ENCODE measurements at places on chromosomes 13 and 19.
A peak's percentile ranks its signal among the peaks of the same experiment; 100 is the strongest.

DNA sequence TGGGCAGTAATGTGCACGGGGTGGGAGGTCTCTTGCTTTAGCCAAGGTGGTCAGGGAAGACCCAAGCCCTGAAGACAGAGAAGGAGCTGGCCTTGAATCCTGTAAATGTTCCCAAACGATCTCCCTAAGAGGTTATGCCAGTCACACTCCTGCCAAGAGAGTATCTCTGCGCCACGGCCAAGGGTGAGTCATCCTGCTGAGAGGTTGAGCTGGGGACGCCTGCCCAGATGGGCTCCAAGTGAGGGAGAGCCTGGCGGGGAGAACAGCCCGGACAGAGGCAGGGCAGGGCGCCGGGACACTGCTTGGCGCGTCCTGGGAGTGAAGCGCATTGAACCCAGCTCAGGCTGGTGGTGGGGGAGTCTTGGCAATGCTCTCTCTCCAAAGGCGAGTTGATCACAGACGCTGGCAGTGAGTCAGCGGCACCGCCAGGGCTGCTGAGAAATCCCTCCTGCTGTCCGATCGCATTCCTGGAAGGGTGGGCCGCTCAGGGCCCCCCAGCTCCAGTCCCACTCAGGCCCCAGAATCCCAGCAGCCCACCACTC, 16.4 kb downstream of the SULT2B1 start:
- DNase-seq: peak; percentile 30

- peak; percentile 89 for DNase-seq
Measured at GRCh38 chr19:44807162-44807561, 1.7 kb upstream of the BCAM start.

DNA sequence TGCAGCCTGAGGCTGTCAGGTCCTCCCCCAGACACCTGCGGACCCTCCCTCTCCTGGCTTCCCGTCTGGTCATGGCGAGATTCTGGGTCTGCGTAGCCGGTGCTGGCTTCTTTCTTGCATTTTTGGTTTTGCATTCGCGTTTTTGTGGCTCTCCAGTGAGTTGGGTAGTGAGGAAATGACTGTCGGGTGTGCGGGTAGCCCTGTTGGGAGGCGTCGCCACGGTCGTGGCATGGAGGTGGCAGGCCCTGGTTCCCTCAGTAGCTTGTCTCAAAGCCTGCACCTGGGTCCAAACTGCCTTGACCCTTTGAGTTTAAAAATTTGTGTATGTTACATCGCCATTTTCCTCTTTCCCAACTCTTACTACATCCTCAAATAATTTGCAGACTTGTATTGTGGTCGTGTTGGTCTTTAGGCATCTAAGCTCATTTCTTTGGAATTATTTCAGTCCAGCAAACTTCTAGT, 344 bp downstream of the NHLRC3 start:
- DNase-seq: no peak

- no peak for DNase-seq
Measured at GRCh38 chr13:73273745-73274144, 214.9 kb downstream of the KLF5 start.

- no peak for DNase-seq
Measured at GRCh38 chr19:38674388-38675171, 27.1 kb downstream of the ACTN4 start.

- no peak for DNase-seq
Measured at GRCh38 chr19:3672575-3672948, 27.7 kb downstream of the PIP5K1C start.

GRCh38 chr19:14443632-14444216, 10.6 kb downstream of the PKN1 start:
- DNase-seq: no peak

- DNase-seq: no peak
Measured at GRCh38 chr19:2087621-2088100, 8.5 kb downstream of the MOB3A start.

- peak; percentile 93 for DNase-seq
Measured at GRCh38 chr19:39411832-39412099, 703 bp upstream of the PLEKHG2 start.

GRCh38 chr13:99501848-99502301, 603 bp downstream of the TM9SF2 start:
- no peak for DNase-seq

DNA sequence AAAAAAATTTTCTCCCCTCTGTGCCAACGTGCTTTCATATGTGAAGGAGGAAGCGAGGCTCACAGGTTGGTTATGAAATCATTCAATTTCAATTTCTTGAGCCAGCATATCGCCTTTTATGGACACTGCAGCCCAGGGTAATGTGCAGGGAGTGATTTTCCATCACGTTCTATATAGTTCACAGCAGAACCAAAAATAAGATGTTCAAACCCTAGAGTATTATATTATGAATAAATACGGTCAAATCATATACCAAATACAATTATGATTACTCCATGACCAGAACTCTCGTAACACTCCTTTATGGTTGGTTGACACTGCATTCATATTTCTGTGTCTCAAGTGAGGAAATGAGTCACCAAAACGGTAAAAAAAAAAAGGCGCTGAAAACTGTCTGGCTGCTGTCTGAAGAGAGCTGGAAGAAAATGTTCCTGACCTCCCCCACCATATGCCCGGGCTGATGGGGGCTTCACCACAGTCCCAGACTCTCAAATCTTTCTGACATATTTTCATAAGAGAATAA, 75.8 kb upstream of the UBAC2 start:
- no peak for DNase-seq

GRCh38 chr19:5152767-5153532, 184.0 kb downstream of the KDM4B start:
- DNase-seq: no peak

GRCh38 chr13:108752276-108752675, 122.9 kb downstream of the MYO16 start:
- DNase-seq: no peak

DNA sequence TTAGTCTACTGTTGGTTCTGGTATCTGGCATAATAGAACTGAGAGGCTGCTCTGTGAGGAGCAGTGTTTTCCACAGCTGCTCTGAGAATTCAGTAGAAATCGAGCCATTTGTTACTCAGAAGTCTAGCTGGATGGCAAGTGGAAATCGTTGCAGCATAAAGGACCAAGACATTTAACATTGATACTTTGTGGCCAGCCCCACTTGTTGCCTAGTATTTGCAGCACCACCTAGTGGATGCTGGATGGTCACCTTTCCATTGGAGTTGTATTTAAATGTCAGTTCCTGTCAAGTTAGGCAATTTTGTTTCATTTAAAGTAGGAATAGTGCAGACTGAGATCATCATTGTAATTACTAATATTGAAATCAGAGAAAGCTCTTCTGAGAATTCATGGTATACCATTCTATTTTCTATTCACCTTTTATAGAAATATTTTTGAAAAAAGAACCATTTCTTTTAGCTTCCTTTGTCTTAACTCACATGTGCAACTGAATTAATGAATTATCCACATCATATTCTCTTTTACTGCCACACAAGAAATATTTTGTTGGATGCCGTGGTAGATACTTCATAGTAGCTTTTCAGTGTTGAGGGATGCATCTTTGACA, 64.6 kb downstream of the PDS5B start:
- DNase-seq: no peak

GRCh38 chr19:12880551-12881171, 588 bp downstream of the DNASE2 start:
- no peak for DNase-seq

GRCh38 chr13:48299591-48299990, 4.0 kb upstream of the RB1 start:
- DNase-seq: no peak

DNA sequence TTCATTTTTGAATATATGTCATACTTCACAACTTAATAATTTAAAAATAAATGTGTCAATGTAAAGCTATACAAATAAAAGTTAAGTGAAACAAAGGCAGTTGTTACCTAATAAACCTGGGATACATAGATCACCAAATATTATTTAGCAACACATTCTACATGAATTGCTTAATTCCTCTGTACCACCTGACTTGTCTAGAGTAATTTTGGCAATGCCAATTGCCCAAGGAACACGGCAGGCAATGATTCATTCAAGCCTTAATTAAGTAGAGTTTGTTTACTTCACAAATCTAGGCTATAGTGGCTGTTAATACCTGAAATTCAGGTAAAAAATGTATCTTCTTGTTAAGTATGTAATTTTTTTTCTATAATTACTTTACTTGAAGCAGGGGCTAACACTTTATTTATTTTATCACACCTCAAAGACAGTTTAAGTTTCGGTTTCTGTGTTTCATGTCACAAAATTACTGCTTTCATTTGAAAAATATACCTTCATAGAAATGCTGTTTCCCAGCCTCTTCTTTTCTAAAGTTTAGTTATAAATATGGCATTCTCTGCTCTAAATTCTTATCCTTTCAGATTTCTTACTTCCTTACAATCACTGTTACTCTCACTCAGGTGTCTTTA, 705.7 kb downstream of the SLITRK5 start:
- DNase-seq: no peak

GRCh38 chr19:8371011-8371804, 7.3 kb downstream of the ANGPTL4 start:
- DNase-seq: no peak

- no peak for DNase-seq
Measured at GRCh38 chr19:18432275-18433014, 5.5 kb downstream of the ISYNA1 start.

- no peak for DNase-seq
Measured at GRCh38 chr13:80454245-80454644, 113.3 kb upstream of the SPRY2 start.

DNA sequence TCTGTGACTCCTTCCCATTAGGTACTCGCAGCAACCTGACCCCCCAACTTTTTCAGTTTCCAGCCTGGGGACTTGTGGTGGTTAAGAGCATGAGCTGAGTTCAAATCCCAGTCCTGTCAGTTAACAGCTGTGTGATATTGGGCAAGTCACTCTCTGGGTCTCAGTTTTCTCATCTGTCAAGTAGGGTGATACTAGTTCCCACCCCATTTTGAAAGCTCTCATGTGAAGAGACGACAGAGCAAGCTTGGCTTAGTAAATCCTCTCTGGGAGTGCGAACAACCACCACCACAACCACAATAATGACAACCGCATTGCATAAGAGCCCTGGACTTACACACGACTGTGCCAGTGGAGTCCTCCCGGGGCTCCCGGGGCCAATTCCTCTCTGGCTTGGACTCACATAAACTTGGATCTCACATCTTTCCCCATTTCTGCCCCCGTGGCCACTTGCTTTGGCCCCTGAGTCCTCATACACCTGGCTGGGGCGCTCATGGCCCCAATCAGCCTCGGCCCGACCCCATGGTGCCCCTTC, 454 bp downstream of the BLVRB start:
- DNase-seq: peak; percentile 50

DNA sequence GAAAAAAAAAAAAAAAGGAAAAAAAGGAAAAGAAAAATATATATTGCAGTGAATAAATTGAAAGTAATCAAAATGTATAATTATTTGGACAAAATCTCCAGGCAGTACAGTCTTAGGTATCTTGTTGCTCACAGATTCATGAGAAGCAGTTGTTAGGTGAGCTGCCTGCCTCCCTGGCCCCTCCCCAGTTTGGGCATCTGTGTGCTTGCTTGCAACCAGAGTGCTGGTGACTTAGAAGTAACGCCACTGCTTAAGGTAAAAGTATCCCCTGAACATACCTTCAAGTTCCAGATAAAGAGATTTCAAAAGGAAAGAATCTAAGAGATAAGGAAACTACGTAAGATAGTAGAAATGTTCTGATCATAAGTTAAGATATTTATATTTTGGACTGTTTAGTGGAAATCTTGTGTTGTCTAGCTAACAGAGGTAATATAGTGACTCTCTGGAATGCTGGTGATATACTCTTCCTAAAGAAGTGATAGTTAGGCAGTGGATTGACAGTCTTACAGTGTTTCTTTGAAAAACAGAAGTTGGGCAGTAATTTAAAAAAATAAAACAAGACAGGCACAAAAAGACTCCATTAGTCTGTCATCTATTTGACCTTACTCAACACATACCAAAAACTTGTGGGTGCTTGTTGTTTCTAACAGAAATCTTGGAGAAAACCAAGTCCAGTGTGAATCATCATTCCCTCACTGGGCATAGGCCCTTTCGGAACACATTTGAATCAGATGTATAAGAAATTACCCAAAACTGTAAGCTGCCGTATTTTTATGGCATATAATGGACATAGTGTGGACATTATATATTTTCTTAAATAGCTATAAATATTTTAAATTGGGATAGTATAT, 38.3 kb upstream of the KCTD4 start:
- DNase-seq: no peak

GRCh38 chr19:40599902-40600569, 1.1 kb upstream of the LTBP4 start:
- no peak for DNase-seq

All from NCI-H510A treated with DMSO at 0.1 percent for 48 hours (cell line).